Adipocyte (in vitro differentiated cells): ENCODE measurements at places on chromosomes 12 and 14.

- DNase-seq, result peak; percentile 83
Measured at GRCh38 chr12:79555028-79555925, 135.5 kb downstream of the PAWR start.

DNA sequence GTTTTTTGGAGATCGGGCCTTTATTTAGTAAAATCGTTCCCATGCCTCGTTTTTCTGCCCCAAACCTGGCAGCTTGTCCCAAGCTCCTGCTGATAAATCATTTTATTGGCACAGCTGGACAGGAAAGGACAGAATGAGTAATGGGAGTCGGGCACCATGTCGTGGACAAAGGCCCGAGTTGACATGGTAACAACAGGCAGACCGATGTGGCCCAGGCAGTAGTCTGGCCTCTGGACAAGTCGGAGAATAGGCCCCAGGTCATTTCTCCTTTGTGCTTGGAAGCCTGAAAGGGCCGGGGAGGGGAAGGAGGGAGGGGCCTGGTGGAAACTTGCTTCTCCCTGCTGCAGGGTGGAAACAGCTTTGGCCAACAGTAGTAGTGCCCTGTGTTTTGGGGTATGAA is 234.9 kb downstream of the SUDS3 start:
- no peak for DNase-seq

DNA sequence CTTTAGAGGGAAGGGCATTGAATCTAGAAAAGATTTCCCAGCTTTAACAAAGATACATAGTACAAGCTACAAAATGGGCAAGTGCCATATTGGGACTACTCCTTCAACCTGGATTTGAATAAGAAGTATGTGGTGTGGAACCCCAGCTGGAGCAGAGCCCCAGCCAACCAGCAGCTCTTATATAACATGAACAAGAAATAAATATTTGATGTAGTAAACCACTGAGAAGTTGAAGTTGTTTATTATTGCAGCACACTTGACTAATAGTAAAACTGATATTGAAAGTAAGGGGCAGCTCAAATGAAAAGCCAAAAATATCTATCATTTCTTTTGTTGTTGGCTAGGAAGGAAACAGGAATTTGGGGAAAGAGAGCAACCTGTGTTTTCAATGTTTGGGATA is 701.8 kb downstream of the TMTC2 start:
- no peak for DNase-seq

GRCh38 chr12:43318021-43318420 is 234.0 kb downstream of the ADAMTS20 start:
- DNase-seq, result no peak

DNA sequence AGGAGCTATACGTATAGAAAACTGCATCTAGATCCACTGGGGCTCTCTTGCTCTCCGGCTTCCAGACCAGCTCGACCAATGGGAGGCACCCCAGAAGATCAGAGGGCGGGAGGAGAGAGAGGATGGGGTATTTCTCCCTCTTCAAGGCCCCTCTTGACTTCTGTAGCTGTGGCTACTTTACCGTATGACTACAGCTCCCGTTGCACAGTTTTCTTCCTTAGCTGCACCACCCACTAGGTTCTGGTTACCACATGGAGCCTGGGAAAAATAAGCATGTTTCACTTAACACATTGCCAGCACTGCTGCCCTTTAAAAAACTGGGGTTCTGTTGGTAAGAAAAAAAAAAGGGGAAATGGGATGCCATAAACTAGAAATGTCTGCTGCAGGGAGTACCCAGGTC is 214.4 kb downstream of the TBX5 start:
- no peak for DNase-seq

GRCh38 chr12:132143336-132144071 is 615 bp downstream of the DDX51 start:
- peak; percentile 40 for DNase-seq
